Nucleus accumbens (tissue), 56 donors: ENCODE measurements at places on chromosomes 6 and 20.

DNA sequence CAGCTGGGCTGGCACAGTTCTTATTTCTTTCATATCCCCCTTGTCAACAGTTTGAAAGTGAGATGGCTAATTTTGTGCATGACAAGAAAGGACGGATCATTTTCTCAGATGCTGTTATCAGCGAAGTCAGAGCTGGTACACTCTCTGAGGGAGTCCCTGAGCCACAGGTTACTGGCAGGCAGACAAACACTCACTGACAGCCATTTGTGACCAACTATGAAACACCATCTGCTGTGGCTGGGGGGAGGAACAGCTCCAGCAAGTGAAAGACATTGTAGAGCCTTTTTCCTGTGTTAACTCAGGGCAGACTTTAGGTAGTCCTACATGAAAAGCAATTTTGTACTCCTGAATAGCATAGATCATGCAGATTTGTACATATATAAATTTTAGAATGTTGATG is 22.2 kb downstream of the OLIG3 start:
- DNase-seq, result no peak

DNA sequence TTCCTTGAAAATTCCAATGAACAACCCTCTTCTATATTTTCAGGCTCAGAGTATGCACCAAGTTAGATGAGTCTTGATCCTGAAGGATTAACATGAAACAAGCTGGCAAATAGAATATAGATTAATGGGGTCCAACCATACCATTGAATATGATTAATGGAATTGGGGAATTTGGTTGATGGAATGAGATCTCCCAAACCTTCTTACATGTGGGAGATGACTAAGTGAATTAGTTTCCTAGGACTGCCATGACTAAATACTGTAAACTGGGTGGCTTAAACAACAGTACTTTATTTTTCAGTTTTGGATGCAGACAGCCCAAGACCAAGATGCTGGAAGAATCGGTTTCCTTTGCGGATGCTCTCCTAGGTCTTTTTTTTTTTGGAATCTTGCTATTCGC is 347.0 kb downstream of the QKI start:
- no peak for DNase-seq

DNA sequence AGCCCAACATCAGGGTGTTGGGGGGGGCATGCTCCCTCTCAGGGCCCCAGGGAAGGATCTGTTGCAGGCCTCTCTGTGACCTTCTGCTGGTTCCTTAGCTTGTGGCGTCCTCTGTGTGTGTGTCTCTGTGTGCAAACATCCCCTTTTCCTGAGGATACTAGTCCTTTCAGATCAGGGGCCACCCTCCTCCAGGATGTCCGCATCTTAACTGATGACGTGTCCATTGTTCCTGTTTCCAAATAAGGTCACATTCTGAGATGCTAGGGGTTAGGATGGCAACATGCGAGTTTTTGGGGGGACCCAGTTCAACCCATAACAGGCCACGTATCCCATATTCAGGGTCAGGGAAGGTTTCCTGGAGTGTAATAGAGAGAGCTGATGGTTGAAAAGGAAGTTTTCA is 40.9 kb downstream of the GMPR start:
- no peak for DNase-seq

GRCh38 chr20:56469077-56469449 is 636 bp downstream of the RTF2 start:
- no peak for DNase-seq

GRCh38 chr20:19397666-19398065 is 185.2 kb downstream of the SLC24A3 start:
- DNase-seq, result no peak

DNA sequence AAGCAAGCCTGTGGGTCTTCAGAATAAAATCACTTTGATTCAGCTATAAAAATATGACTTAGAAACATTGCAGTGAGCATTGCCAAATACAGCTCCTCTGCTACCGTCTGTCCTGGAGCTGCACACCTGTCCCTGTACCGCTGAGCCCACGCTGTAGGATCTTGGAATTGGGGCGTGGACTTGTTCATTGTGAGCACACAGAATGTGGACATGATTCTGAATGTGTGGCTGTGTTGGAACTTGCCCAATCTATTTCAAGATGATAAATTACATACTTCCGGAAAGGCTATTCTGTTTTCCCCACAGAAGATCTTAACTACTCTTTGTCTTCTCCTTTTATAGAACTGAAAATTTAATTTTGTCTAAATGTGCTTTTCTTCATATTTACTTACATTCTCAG is 107.3 kb downstream of the UST start:
- no peak for DNase-seq
